ENCODE measurements at places on chromosomes 13 and 19.

- DNase-seq = no peak
Observed at GRCh38 chr13:91278888-91279287, 68.6 kb upstream of the MIR17HG start.

- no peak for DNase-seq
Observed at GRCh38 chr13:73369095-73369494, 310.3 kb downstream of the KLF5 start.

GRCh38 chr13:83024955-83025594, 857.2 kb downstream of the SLITRK1 start:
- no peak for DNase-seq

DNA sequence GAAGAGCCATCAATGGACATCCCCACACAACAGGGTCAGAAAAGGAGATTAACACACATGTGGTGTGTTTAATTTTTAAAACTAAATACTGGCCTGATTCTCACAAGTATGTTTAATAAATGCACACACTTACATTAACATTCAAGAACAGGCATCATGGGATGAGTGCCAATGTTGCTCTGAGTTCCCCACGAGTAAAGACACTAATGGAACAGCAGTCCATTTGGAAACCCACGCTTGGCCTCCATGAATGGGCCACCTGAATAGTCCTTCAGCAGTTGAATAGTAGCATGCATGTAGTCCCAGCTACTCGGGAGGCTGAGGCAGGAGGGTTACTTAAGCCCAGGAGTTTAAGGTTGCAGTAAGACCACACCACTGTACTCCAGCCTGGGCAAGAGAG, 195.2 kb upstream of the IPO5 start:
- no peak for DNase-seq
